Right ventricle myocardium superior (tissue), 1 donor: ENCODE measurements at places on chromosomes 12 and 14.

DNA sequence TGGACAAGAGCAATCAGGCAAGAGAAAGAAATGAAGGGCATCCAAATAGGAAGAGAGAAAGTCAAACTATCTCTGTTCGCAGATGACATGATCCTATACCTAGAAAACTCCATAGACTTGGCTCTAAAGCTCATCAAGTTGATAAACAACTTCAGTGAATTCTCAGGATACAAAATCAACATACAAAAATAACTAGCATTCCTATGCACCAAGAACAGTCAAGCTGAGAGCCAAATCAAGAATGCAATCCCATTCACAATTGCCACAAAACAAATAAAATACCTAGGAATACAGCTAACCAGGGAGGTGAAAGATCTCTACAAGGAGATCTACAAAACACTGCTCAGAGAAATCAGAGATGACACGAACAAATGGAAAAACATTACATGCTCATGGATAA, 417.5 kb upstream of the ATP2B1 start:
- DNase-seq: no peak

GRCh38 chr12:27206801-27207502, 37.1 kb upstream of the STK38L start:
- DNase-seq: no peak

- DNase-seq: no peak
Measured at GRCh38 chr12:47941871-47942613, 21.4 kb upstream of the TMEM106C start.

- no peak for DNase-seq
Measured at GRCh38 chr14:58826845-58827686, 189.3 kb downstream of the DACT1 start.

GRCh38 chr14:59132796-59133494, 55.5 kb upstream of the DAAM1 start:
- DNase-seq: no peak

DNA sequence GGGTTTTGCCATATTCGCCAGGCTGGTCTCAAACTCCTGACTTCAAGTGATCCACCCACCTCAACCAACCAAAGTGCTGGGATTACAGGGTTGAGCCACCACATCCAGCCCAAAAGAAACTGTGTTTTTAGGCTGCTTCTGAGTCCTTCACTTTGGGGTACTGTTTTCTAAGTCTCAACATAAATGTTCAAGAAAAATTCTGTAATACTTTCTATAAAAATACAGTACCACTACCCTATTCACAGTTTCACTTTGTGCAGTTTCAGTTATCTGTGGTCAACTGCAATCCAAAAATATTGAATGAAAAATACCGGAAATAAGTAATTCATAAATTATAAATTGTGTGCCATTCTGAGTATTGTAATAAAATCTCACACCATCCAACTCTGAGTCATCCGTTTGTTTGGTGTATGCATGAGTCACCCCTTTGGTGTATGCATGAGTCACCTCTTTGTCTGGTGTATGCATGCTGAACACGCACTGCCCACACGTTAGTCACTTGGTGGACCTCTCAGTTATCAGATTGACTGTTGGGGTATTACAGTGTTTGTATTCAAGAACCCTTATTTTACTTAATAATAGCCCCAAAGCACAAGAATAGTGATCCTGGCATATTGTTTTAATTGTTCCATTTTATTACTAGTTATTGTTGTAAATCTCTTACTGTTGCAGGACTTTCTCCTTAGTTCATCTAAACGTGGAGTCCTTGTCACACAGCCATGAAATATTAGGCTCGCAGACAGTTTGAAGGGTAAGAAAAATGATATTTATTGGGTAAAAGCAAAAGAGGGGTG, 190.2 kb downstream of the FSCB start:
- no peak for DNase-seq

- DNase-seq: no peak
Measured at GRCh38 chr12:64937452-64937851, 113.0 kb downstream of the TBC1D30 start.

DNA sequence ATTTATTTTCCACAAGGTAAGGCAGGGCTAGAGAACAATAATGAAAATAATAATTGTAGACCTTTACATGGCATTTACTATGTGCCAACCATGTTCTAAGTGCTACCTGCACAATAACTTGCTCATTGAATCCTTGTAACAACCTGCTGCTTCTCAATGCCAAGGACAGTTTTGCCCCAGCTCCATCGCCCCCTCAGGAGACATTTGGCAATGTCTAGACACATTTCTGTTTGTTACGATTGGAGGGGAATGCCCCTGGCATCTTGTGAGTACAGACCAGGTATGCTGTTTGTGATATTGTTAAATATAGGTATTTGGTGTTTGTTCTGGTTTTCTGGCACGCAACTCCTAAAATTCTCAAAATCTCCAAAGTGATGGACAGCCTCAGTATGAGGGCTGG, 8.1 kb upstream of the ATXN2 start:
- DNase-seq: no peak

DNA sequence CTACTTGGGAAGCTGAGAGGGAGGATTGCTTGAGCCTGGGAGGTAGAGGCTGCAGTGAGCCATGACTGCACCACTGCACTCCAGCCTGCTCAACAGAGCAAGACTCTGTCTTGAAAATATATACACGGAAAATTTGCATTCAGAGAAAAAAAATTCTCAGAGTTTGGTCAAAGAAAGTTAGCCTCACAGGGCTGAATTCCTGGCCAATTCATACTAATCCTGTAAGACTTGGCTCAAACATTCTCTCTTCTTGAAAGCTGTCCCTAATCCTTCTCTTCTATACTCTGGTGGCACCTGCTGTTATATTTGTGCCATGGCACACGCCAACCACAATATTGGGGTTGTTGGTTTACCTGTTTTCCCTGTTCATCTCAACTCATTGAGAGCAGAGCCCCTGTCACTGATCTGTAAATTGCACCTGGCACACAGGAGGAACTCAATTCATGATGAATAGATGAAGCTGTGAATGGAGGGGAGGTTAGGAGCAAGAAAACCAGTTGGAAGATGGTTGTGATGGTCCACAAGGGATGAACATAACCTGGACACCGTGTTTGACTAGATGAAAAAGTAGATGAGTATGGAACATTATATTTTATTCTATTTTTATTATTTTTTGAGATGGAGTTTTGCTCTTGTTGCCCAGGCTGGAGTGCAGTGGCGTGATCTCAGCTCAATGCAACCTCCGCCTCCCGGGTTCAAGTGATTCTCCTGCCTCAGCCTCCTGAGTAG, 36.8 kb upstream of the SPTSSA start:
- no peak for DNase-seq

GRCh38 chr14:79515158-79515557, 696.1 kb downstream of the DIO2 start:
- no peak for DNase-seq

DNA sequence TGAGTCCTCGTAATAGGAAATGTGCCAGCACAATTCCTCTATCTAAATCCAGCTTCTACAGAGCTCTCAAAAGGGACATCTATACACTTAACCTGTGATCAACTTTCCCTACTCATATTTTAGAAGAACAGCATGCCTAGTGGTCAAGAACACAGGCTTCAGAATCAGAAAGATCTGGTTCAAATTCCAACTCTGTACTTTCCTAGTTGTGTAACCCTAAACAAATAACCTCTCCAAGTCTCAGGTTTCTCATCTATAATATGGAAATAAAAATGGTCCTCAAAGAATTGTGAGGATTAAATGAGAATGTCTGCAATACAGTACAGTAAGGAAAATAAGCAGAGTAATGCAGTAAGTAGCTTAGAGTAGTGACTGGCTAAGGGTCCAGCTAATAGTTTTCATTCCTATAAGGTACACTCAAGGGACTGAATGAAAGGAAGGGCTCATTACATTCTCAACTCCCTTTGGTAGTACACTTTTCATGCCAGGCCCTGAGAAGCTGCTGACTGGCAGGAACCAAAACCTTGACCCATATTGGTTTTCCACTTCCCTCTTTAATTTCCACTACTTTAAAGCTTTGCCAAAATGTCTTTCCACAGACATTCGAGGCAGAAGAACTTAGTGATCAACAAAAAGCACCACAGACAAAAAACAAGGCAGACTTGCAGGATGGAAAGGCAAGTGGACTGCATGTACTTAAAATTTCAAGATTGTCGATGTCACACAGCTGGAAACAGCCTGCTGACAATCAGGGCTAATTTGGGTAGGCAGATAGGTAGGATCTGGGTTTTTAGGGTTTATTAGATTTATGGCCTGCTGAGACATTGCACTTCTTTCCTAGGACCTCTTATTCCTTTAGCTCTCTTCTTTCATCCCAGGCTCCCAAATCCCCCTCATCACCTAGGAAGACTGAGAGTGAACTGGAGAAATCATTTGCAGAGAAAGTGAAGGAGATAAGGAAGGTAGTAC, 4.3 kb downstream of the CCDC196 start:
- DNase-seq: no peak

DNA sequence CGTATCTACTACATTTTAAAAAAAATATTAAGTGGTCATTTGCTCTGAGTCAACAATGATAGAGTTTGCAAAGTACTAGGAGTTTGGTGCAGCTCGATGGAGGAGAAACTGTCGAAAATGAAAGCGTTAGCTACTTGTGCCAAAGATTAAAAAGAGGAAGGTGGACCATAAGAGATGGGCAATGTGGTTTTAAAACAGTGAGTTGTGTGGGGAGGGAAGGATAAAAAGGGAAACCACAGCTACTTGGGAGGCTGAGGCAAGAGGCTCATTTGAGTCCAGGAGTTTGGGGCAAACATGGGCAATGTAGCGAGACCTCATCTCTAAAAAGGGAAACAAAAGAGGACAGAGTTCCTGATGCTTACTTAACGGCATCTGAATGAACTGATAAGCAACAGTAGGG, 18.2 kb upstream of the STRAP start:
- DNase-seq: no peak

GRCh38 chr14:75370416-75371205, 57.2 kb upstream of the JDP2 start:
- DNase-seq: no peak

- DNase-seq: no peak
Measured at GRCh38 chr14:49641697-49642129, 6.7 kb upstream of the DNAAF2 start.

- DNase-seq: no peak
Measured at GRCh38 chr14:50395448-50395847, 1.2 kb downstream of the CDKL1 start.

- DNase-seq: no peak
Measured at GRCh38 chr12:47156167-47156736, 76.5 kb upstream of the AMIGO2 start.

DNA sequence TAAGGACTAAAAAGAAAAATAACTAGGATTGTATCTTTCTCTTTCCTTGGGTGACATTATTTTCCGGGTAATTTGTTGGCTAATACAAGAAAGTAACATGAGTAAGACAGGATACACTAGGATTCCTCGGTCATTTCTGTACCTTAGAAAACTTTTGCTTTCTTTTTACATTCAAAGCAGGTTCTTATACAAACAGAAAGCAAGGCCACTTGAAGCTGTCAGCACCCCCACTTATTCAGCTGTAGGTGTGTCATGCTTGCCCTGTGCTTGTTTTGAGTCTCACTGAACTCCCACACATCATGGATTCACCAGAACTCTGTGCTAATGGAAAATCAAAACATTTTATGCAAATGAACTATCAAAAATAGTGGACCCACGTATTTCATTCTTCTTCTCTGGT, 266.8 kb upstream of the CLEC14A start:
- DNase-seq: no peak

DNA sequence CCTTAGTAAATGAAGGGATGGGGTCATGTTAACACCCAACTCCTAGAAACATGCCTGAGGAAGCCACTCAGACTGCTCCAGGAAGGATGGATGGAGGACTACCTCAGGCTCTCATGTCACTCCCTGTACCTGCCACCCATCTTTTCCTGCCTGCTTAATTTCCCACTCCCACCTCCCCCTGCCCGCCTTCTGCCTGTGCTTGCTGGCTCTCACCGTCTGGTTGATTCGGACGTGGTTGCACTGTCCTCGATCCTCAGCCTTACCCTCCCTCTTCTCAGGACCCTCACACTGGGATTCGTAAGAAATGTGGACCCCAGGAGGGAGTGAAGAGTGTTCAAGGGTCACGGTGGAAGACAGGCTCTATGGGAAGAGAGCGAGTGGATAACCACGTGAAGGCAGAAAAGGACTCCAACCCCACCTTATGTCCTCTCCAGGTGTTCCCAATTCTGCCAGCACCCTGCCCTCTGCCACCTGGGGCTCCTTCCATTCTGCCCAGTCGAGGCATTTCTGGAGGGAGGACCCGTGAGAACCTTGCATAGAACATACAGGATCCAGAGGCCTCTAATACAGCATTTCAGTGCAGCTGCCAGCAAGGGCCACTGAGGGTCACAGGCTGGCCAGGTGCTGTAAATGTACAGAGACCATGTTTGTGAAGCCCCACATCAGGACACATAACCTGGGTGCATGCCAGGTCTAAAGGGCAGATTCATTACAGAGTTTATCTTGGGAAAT, 12.9 kb downstream of the ITGB7 start:
- DNase-seq: peak; percentile 31

DNA sequence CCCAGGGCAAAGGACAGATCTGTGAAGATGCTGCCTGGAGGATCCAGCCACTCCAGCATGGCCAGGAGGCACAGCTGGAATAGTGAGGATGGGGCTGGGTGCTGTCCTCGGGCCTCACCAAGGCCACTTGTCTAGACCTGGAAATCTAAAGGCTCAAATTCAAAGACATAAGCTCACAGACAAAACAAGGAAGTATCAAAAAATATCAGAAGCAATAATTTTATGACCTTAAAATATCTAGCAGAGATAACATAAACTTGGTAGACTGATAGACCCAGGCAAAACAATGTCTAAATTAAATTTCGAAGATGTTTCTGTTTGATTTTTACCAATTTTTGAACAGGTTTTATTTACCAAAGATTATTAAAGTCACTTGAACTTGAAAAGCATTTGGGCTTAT, 22.6 kb upstream of the MMP19 start:
- DNase-seq: no peak
